ENCODE measurements at places on chromosomes 3 and 15.

- DNase-seq, result no peak
Measured at GRCh38 chr3:29267226-29267625, 13.6 kb upstream of the RBMS3 start.

DNA sequence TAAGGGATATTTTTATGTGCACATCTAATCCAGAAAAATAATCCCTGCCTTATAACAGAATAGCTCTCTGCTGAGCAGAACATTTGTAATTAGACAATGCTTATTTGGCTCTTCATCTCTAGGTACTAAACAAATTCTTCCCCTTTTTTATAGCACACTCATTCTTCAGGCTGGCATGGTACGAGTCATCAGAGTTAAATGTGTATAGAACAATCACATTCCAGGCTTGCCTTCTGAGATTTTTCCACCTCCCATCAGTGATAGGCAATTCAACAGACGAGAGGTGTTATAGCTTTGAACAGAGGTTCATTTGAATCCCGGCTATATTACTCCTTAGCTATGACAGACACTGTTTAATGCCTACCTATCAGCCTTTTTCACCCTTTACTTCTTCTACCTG is 21.4 kb upstream of the SPPL2A start:
- DNase-seq, result no peak

- DNase-seq, result no peak
Measured at GRCh38 chr3:189964623-189965332, 155.9 kb downstream of the P3H2 start.

GRCh38 chr3:18075799-18076198 is 333.4 kb upstream of the TBC1D5 start:
- no peak for DNase-seq

- no peak for DNase-seq
Measured at GRCh38 chr3:79255702-79256101, 512.1 kb downstream of the ROBO1 start.

- DNase-seq, result no peak
Measured at GRCh38 chr15:87575896-87576473, 680.6 kb downstream of the NTRK3 start.

GRCh38 chr15:77414789-77415442 is 5.0 kb downstream of the PEAK1 start:
- no peak for DNase-seq

DNA sequence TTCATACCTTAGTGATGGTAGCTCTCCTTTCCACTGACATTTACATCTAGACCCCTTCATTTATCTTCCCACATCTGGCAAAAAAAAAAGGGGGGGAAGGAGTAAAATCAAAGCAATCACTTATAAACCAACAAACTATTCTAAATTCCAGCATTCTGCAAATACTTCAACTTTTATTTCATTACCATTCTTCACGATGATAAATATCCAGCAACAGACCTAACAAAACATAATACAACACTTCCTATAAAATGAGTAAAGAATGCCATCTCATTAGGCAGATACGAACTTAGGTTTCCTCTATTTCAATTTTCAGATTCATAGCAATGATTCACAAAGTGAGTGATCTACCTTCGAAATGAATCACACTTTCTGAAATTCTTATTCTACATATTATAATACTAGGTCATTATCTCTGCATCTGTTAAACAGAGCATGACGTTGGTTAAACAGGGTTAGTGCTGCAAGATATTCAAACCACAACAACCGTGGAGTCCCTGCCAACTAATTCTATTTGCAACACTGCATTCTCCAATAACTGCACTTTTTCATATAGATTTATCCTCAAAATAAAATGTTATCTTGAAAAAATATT is at the start of gene LRRFIP2:
TSS of gene LRRFIP2 (minus strand) at position 51 of the 595 bp plus-strand sequence. CDS start 25,599 bp downstream, outside the sequence.
- DNase-seq, result peak; percentile 25

DNA sequence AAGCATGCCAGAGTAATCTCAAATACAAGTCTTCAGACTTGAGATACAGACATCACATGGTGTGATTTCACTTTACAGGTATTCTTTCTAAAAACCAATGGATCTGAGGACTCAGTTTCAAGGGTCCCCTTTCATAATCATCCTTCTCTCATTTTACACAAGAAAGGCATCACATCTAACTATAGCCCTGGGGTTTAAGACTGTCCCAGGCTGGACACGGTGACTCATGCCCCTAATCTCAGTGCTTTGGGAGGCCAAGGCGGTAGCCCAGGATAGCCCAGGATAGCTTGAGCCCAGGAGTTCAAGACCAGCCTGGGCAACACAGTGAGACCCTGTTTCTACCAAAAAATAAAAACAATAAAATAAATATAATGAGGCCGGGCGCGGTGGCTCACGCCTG is 36.4 kb downstream of the UBP1 start:
- no peak for DNase-seq

GRCh38 chr3:53726643-53727042 is 119.6 kb downstream of the CHDH start:
- no peak for DNase-seq

DNA sequence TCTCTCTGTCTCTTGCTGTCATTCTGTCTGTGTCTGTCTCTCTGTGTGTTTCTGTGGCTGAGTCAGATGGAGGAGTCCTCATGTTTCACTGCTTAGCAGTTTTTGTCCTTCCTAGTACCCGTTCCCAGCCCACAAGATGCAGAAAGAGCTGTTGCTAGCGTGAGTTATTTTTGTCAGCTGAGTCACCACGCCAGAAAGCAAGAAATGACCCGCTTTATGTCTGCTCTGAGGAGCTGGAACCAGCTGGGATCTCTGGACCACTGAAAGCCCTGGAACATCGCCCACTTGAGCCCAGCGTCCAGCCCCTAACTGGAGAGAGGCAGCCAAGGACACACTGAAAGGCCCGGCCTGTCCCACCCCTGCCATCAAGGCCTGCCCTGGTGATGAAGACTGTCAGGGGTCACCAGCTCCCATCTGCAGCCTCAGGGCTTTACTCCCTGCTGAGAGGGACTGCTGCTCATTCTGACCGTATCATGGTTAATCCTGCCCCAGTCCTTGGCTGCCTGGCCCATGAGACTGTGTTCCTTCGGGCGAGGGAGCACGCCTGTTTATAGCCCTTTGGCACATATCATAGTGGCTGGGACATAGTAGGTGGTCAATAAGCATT is 101.7 kb upstream of the TPM1 start:
- DNase-seq, result no peak

Measured in activated CD4-positive, alpha-beta memory T cell treated with anti-CD3 and anti-CD28 coated beads, Interleukin-2, amount 10 ng/mL, durations not matched to agents 7 days and 5 days (primary cell).